ENCODE measurements at places on chromosomes 12 and 14.

DNA sequence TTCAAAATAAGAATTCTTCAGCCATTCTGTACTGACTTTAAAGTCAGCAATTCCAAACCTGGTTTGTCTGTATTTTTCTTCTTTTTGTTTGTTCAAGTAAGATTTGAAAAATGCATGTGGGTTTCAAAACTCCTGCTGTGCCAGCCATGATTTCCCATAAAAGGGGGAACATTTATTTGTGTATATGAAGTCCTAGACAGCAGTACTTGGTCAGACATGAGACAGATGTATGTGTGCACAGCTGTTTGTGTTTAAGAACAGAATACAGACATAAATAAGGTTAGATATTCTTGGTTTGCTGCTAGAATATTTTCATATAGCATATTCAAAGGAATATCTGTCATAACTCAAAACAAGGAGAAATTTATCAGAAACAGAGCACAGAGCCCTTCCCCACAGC lies 236.0 kb downstream of the ADAMTS20 start:
- no peak for DNase-seq

- DNase-seq = no peak
These were observed 156.3 kb upstream of the FOXN3 start for GRCh38 chr14:89573399-89573657.

DNA sequence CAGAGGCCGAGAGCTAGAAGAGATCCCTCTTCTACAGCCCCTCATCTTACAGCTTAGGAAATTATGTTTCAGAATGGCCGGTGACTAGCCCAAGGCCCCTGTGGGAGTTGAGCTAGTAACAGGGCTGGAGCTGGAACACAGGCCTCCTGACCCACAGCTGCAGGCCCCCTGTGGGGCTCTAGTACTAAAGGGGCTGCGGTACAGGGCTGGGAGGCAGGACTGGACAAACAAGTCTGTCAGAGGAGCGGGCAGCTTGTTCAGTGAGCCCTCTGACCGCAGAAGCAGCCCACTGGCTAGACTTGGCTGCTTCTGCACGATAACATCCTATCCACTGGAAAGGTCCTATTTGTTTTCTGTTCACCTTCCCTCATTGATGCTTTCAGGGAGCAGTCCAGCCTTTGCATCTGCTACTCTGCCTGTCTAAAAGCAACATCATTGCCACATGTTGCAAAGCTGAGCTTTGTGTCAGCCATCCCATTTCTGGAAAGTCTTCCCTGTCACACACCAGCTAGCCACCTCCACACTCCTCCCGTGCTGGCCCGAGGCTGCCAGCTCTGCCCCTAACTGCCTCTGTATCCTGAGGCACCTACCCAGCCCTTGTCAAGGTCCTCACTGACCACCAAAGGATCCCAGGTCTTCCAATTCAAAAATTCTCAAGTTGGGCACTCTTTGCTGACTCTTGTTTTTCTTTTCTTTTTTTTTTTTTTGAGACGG lies 10.2 kb downstream of the PSMC1 start:
- DNase-seq = no peak

GRCh38 chr14:101774006-101774795 lies 12.7 kb downstream of the PPP2R5C start:
- no peak for DNase-seq

DNA sequence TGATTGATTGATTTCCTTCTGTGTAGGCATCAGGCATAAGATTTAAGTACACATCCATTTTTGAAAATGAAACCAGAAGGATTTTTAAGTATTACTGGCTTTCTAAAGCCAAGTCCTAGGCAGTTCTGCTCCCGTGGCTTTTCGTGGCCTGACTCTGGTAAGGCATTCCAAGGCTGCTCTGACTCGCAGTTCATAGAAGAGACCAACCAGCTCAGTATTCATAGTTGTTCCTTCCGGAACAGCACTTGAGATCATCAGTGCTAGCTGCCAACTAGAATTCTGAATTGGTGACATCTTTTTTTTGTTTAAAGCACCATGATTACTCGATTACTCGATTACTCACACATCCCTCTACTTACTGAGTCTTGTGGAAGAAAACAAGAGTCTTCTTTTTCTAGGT lies 25.9 kb downstream of the SUDS3 start:
- no peak for DNase-seq

GRCh38 chr12:122866950-122867607 lies 28.8 kb downstream of the VPS37B start:
- DNase-seq = no peak

GRCh38 chr12:32454075-32454474 lies 54.7 kb downstream of the FGD4 start:
- DNase-seq = no peak

GRCh38 chr12:30902596-30902995 lies 24.0 kb upstream of the TSPAN11 start:
- DNase-seq = no peak

GRCh38 chr14:52355016-52355431 lies 40.9 kb downstream of the PTGER2 start:
- no peak for DNase-seq

DNA sequence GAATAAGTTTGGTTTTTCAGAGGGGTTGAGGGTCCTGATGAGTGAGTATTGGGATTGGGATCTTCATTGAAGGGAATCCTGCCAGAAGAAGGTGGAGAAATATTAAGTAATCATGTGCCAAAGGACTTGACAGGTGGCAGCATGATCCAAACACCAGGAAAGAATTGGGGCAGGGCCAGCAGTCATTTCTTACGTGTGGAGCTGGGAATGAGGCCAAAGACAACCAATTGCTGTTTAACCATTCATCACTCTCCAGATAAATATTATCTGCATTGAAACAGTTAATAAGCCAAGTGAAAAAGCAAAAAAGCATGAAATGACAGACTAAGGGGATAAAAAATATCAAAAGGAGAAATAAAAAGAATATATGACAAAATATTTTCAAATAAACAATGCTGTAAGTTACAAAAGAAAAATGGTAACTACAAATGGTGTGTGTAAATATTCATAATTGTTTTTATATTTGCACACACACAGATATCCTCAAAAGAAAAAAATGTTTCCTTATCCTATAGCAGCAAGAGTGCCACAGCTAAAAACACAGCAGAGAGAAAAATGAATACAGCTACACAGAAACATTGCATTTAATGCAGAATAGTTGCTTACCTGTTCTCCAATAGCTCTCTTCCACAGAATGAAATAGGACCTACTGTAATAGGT lies 26.2 kb downstream of the C2CD5 start:
- DNase-seq = no peak

DNA sequence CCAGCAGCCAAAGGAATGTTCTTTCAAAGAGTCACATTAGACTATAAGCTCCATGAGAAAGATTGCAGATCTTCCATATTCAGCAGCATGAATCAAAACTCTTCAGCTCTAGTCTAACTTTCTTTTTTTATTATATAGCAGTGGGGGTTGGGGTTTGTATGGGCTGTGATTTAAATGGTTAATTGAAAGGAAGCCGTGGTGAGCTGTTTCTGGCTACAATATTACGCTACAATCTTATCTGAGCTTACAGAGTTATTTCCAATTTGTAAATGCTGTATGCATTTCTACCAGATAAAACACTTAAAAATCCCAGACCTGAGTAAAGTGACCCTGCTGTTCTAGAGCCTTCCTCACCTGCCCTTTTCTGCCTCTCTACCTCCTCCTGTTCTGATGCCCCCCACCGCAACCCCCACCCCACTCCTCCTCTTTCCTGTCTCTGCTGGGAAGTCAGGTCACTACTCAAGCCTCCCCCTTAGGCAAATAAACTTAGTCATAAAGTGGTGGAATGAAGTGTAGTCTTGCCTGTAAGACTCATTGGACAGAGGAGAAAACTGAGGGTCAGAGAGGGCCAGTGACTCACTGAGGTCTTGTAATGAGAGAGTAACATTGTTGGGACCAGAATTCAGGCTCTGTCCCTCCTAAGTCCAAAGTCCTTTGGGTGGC lies 1089.5 kb downstream of the BCL11B start:
- peak; percentile 54 for DNase-seq

GRCh38 chr14:37093364-37093763 lies 79.0 kb downstream of the SLC25A21 start:
- no peak for DNase-seq

GRCh38 chr14:30177781-30178180 lies 250.1 kb upstream of the PRKD1 start:
- no peak for DNase-seq

DNA sequence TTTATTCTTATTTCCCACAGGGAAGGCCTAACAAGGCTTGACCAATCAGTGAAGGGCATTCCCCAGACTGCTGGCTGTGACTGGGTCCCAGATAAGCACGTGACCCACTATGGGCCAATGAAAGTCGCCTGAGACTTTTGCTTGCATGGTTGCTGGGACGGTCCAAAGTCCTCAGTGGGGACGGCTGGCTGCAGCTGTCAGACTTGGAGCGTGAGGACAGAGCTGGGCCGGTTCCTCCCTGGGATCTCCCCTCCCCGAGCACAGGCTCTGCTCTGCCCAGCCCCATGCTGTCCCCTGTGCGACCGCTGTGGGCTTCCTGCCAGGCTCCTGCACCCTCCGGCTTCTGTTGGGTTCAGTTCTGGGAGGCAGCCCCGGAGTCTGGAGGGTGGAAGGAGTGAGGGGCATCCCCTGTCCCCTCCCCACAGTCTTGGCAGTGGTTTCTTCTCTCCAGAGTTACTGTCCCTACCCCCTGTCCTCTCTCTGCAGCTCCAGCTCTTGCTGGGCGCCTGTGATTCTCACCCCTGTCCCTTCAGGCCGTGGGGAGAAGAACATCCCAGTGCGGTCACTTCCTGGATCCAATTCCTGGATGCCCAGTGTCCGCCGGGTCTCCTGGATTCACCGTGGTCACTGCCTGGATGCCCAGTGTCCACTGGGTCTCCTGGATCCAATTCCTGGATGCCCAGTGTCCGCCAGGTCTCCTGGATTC lies 50.1 kb downstream of the GALNT9 start:
- no peak for DNase-seq

Data from CD4-positive, alpha-beta T cell treated with Interleukin-6 at 100 ng/mL for 8 hours (primary cell).